ENCODE measurements at places on chromosomes 2 and 18. TPM values are rescaled to one million over a fixed set of nuclear protein-coding genes. Genes with fewer than 3 reads are reported as not detected.

GRCh38 chr2:105877945-105878344 is 133.2 kb downstream of the NCK2 start:
- no peaks in the 10 kb centered on the region for H3K36me3 ChIP-seq
- no peaks in the 10 kb centered on the region for H3K27me3 ChIP-seq
- H3K4me1 ChIP-seq: no peaks in the 10 kb centered on the region
- H3K27ac ChIP-seq: no peak overlapping the region
- no peak for DNase-seq

DNA sequence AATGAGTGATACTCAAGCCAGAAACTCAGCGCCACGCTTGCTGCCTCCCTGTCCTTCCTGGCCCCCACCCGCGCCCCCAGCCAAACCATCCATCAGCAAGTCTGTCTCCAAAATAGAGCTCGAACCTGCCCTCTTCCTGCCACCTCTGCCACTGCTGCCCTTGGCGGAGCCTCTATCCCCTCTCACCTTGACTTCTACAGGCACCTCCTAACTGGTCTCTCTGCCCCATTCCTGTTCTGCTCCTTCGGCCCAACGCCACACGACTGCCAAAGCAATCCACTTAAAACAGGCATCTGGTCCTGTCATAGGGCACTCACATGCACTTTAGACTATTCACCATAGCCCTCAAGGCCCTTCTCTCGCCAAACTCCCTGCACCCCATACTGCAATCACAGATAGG is 210.3 kb upstream of the SMAD2 start:
- H3K36me3 ChIP-seq: no peaks in the 10 kb centered on the region
- no peak overlapping the region for H3K4me3 ChIP-seq
- H3K27me3 ChIP-seq: peaks cover 11% of the 10 kb centered on the region
- peaks cover 9% of the 10 kb centered on the region for H3K4me1 ChIP-seq
- no peak for DNase-seq

DNA sequence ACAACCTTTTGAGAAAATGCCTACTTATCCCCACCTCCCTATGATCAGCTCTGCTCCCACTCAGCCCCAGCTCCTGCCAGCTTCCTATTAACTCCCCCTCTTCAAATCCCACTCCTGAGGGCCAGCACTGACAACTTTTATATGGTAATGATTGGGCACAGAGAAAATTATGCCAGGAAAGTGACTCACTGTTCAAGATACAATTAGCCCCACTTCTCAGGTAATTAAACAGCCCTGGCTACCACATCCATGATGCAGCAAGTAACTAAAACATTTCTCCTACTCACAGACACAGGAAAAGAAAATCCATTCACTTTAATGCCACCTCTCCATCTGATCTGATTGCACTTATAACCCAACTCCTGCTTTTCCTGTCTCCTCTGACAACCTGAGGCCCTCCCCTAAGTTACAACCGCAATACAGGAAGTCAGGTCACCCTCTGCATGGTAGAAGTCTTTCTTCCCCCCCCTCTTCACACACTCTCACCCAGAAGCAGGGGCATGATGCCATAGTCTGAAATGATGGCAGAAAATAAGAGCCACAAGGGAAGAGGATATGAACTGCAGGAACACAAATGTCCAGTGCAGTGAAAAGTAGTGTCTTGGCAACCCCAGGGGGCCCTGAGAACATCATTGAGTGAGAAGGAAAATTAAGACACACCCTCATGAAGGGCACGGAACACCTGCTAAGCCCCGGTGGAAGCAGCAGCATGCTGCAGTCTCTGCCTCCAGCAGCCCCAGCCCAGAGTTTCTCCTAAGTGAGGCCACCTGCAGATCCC is 54.4 kb downstream of the STK39 start:
- H3K4me1 ChIP-seq: 0 out of 2 replicates have a peak, but pooled peaks cover 5% of the 10 kb centered on the region
- no peak for DNase-seq
- no peaks in the 10 kb centered on the region for H3K36me3 ChIP-seq

DNA sequence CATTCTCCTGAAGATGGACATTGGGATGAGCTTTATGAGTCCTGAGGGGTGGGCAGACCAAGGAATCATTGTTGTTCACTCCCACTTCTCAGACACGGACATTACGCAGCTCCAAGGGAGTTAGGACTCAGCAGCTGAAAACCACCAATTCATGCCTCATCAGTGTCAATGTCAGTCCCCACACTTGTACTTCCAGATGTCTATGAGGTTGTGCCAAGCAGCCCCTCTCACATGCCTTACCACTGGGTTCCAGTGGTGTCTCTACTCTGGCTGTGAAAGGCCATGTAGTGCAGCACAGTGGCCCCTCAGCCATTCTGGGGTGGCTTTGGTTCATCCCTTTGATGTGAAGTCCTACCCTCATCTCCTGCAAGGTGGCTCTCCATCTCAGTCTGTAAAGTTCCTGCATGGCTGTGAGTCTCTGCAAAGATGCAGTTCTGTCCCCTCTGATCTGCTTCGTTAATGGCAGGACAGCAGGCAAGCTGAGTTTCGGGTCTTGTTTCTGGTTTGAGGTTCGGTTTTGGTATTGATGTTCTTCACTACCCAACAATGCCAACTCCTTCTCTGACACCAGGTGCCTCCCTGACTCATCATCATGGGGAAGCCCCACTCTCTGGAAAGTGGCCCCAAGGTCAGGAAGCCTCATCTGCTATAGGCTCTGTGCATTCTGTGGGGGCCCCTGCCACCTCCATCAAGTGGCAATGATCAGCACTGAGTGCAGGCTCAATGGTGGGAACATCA is 14.0 kb upstream of the COL6A3 start:
- no peaks in the 10 kb centered on the region for H3K36me3 ChIP-seq
- no peak for DNase-seq
- no peaks in the 10 kb centered on the region for H3K4me1 ChIP-seq
- H3K27ac ChIP-seq: no peak overlapping the region
- no peaks in the 10 kb centered on the region for H3K27me3 ChIP-seq
- H3K4me3 ChIP-seq: no peak overlapping the region

- DNase-seq: peak; percentile 50
- no peaks in the 10 kb centered on the region for H3K4me1 ChIP-seq
- H3K4me3 ChIP-seq: no peak overlapping the region
- H3K27ac ChIP-seq: no peak overlapping the region
- H3K36me3 ChIP-seq: no peaks in the 10 kb centered on the region
Measured at GRCh38 chr2:204453730-204454167, 91.5 kb upstream of the PARD3B start.

GRCh38 chr2:231160701-231161100 is 35.9 kb upstream of the HTR2B start:
- H3K4me3 ChIP-seq: no peak overlapping the region
- peaks cover 27% of the 10 kb centered on the region for H3K36me3 ChIP-seq
- no peak for DNase-seq

- H3K4me1 ChIP-seq: no peaks in the 10 kb centered on the region
- no peaks in the 10 kb centered on the region for H3K36me3 ChIP-seq
- no peak for DNase-seq
- H3K27me3 ChIP-seq: no peaks in the 10 kb centered on the region
- no peak overlapping the region for H3K4me3 ChIP-seq
- no peak overlapping the region for H3K27ac ChIP-seq
Measured at GRCh38 chr2:173280853-173281252, 73.8 kb upstream of the CDCA7 start.

GPR17 gene
- total RNA-seq: not detected

GRCh38 chr18:13543811-13544732 is 182.3 kb downstream of the FAM210A start:
- H3K27ac ChIP-seq: no peak overlapping the region
- no peaks in the 10 kb centered on the region for H3K27me3 ChIP-seq
- H3K4me1 ChIP-seq: no peaks in the 10 kb centered on the region

- H3K27ac ChIP-seq: no peak overlapping the region
- H3K4me3 ChIP-seq: no peak overlapping the region
- no peaks in the 10 kb centered on the region for H3K36me3 ChIP-seq
- H3K4me1 ChIP-seq: no peaks in the 10 kb centered on the region
- DNase-seq: no peak
- no peaks in the 10 kb centered on the region for H3K27me3 ChIP-seq
Measured at GRCh38 chr2:176959614-176960013, 253.0 kb upstream of the HNRNPA3 start.

PLEKHH2 gene
- total RNA-seq: 5.0 TPM

Data from H1 (cell line).